Central memory CD4-positive, alpha-beta T cell (primary cell): ENCODE measurements at places on chromosomes 3 and 15.

- DNase-seq, result no peak
Measured at GRCh38 chr3:123949641-123950040, 11.4 kb downstream of the CCDC14 start.

- no peak for DNase-seq
Measured at GRCh38 chr3:195540027-195540426, 3.1 kb downstream of the PPP1R2 start.

GRCh38 chr3:127662001-127662469 is 10.7 kb upstream of the ABTB1 start:
- no peak for DNase-seq

DNA sequence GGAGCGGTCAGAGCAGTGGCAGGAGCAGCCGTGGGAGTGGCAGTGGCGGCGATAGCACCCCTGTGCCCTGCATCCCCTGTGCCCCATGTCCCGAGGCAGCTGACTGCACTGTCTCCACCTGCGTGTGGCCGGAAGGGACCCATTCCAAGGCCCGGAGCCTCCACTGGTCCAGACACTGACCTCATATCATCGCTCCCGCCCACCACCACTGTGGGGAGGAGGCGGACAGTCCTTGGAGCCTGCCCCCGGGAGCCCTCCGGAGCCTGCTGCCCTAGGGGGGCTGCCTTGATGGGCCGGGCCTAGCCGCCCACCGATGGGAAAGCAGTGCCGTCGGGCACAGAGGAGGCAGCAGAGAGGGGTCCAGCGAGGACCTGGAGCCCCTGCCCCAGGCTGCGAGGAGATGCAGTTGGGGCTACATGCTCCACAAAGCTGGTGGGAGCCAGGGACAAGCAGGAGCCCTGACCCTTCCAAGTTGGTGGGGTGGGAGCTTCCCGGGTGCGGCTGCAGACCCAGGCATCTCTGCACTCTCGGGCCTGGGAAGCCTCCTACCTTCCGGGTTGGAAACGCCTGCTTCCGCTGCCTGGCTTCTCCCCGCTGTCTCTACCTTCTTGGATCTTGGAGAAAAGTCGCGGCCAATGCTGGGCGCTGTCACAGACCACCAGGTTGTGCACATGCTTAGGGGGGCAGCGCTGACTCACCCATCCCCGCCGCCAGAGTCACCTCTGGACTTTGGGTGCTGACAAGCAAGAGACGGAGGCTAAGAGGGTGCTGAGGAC is 283.2 kb upstream of the ROBO1 start:
- no peak for DNase-seq

DNA sequence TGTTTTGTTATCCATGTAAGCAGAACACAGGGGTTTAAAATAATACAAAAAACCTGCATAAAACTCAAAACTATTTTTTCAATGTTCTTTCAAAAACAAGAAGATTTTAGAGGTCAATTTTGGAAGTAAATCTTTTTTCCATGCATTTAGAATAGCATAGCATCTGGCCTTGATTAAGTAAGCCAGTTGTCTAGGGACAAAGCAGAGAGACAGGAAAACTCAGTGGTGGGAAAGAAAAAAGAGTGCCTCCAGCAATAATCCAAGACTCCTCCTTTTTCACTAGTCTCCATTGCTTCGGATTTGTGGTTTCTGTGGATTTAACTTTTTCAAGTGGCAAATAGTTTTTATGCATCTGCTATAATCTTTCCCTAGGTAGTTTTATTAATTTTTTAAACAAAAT is 88.9 kb downstream of the SUCNR1 start:
- DNase-seq, result no peak

DNA sequence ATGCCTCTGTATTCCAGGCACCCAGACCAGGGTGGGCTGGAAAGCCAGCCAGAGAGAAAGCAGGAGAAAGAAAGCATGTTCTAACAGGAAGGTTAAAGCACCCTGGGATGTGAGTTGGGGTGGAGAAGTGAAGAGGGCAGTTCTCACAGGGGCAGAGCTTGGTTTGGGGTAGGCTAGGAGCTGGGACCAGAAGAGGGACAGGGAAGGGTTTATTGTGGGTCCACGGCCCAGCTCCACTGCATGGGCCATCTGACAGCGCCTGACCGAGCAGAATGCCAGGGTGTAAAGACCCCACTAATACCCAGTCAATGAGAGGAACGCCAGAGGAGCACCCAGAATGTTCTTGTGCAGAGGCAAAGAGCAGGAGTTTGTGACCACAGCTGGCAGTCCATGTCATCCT is 27.1 kb upstream of the MAGEF1 start:
- DNase-seq, result no peak

- no peak for DNase-seq
Measured at GRCh38 chr3:33526787-33527186, 86.6 kb upstream of the UBP1 start.

DNA sequence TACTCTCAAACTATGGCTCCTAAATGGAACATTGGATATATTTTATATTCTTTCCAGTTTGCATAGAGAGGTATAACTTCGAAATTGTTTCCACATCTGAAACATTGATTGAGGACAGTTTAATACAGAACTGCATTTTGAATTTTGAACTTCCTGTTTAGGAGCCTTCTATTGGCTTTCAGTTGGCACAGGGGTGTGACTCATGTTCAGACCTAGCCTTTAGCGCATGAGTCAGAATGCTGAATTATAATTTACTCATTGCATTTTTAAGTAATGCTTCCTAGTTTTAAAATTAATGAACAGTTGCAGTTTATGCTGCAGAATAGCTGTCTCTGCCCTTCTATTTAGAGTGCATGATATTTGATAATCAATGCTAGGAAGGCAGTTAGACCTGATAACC is 751.7 kb downstream of the CADM2 start:
- DNase-seq, result no peak

GRCh38 chr3:14124223-14124614 is 451 bp downstream of the CHCHD4 start:
- peak; percentile 57 for DNase-seq

- no peak for DNase-seq
Measured at GRCh38 chr3:45319231-45319995, 69.0 kb upstream of the LARS2 start.

GRCh38 chr15:39857132-39857531 is 62.9 kb downstream of the GPR176 start:
- no peak for DNase-seq

- DNase-seq, result no peak
Measured at GRCh38 chr3:88879905-88880304, 227.5 kb upstream of the EPHA3 start.

DNA sequence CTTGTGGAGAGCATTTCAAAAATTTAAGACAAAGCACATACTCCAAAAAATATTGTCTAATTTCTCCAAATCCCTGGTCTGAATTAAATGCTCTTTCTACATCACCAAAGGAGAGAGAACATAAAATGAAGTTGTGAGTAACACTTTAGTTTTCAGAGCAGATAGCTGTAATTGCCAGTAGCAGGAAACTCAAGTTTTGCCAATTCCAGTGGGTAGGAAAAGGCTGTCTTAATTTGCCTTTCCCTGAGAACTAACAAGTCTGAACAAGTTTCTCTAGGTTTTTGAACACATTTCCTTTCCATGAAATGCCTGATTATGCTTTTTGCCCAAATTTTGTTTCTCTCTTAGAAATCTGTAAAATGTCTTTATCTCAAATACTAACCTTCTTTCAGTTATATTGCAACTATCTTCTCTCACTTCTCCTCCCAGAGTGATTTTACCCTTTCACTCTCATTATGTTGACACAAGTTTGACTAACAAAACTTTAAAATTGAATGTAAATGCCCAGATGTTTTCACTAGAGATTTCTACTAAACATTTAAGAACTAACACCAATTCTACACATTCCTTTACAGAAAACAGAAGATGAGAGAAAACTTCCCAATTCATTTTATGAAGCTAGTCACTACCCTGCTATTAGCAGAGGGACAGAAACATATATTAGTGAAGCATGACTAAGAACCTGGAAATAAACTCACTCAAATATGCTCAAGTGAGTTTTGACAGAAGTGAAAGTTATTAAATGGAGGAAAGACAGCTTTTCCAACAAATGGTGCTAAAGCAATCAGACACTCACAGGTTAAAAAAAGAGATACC is 38.4 kb downstream of the RFX7 start:
- no peak for DNase-seq

DNA sequence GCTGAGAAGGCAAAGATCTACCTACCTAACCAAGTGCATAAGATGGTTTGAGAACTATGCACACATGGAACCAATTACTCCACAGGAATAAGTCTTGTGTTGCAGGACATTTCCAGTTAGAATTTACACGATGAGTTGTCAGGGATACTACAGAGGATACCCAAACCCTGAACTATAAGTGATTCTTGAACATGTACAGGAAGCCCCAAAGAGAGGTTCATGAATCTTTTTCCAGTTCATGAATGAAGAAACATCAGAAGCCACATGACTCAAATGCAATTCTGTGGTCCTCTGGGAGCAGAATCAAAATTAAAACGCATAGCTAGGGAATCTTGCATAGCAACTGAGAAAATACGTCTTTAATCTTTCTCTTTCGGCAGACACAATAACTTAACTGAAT is 114.1 kb upstream of the LMCD1 start:
- no peak for DNase-seq
